ENCODE measurements at places on chromosomes 1 and 21.

DNA sequence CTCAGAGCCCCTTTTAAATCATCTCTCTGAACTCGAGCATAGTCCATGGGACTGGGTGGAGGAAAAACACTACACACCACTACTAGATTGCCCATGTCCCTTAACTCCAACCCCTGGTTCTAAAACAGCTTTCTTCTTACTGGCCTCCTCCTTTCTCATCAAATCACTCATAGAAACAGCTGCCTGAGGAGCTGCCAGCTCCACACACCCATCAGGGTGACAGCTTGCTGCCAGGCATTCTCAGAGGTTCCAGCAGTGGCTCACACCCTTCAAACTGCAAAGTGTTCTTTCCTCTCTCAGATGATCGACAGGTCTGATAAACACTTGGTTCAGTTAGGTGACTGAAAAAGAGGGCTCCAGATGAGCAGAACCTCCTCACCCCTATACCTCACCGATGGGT lies 543.0 kb upstream of the PLXNA2 start:
- no peak for DNase-seq

DNA sequence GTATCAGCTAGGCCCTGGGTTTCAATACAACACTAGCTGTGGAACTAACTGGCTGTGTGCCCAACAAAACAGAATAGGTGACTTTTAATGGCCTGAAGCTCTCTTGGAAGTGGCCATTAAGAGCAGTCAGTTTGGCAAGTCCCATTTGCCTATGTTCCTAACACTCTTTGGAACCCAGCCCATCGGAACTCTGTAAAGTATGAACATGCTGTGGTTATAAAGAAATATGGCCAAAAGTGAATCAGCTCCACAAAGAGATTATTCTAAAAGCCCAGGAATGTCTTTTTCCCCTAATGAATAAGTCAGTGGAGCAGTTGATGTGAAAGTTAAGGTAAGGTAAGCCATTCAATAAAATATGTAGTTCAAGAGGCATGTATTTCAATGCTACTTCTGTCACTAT lies 223.7 kb upstream of the ADAMTS5 start:
- no peak for DNase-seq

DNA sequence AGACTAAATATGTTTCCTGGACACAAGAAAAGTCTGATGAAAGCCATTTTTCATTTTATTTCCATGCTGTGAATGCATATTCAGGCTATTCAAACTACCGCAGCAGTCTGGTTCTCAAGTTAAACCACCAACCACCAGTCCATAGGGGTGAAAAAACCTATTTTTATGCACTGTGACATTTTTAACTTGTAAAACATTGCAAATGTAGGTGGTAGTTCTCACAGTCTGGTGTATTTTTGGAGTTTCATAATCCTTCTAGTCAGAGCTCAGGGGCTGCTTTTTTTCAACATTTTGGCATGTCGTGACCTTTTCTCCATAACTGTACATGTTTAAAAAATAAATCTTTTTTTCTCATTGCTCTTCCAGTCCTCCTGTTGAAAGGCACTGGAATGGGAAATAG lies 907.6 kb upstream of the ADGRL2 start:
- DNase-seq: no peak

- no peak for DNase-seq
These were observed 3.4 kb upstream of the PADI2 start for GRCh38 chr1:17122521-17123164.

- no peak for DNase-seq
These were observed 55.1 kb downstream of the MACO1 start for GRCh38 chr1:25485536-25486411.

- DNase-seq: no peak
These were observed 12.9 kb downstream of the MOV10 start for GRCh38 chr1:112687361-112687760.

All from midbrain (tissue), 1 donor.